COLO829 (cell line): ENCODE measurements at places on chromosomes 7 and 10.
A peak's percentile ranks its signal among the peaks of the same experiment; 100 is the strongest.

GRCh38 chr7:137944168-137944567 lies 57.7 kb downstream of the CREB3L2 start:
- DNase-seq: no peak

GRCh38 chr10:78170026-78170475 lies 136.4 kb downstream of the RPS24 start:
- DNase-seq: no peak

- no peak for DNase-seq
Observed at GRCh38 chr10:76881477-76882220, 756.0 kb downstream of the KCNMA1 start.

DNA sequence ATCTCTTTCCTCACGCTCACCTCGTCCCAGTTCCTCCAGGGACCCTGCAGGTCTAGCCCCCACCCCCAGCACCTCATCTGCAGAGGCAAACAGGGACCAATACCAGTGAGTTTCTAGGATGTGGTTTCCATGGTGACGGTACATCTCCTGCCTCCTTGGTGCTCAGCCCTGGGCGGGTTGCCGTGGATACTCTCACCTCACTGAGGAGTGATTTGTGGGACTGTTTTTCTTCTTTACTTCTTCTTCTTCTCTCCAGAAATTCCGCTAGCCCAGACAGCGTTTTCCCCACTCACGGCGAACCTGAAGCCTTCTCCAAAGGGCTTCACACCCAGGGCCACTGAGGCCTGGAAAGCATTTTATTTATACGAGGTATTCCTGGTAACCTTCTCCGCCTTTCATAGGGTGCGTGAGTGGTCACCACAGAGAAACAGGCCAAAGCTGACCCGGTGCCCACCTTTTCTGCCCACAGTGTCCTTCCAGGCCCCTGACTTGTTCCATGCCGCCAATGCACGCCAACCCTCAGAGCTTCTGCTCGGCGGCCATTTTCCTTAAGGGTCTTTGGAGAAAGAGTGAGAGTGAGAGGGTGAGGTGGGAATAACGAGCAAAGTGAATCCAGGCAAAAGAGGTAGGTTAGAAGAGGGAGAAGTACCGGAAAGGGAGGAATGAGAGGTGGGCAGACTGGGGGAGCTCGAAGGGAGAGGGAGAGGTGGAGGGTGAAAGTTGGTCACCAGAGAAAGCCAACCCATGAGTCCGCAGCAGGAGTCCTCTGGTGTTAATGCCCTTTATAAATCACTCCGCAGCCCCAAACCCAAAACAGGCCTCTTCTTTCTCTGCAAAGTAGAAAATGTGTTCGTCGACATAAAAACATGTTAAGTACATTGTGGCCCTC lies 15.5 kb downstream of the FAM241B start:
- no peak for DNase-seq

DNA sequence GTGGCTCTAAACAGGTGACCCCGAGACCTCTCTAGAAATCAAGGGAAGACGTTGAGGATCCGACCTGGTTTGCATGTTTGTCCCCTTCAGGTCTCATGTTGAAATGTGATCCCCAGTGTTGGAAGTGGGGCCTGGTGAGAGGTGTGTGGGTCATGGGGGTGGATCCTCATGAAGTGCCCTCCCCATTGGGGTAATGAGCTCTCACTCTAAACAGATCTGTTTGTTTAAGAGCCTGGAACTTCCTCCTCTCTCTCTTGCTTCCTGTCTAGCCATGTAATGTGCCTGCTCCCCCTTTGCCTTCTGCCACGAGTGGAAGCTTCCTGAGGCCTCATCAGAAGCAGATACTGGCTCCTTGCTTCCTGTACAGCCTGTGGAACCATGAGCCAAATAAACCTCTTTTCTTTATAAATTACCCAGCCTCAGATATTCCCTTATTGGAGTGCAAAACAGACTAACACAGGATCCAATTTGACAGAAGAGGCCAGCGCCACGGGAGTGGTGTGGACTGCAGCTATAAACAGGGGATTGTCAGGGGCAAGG lies 10.8 kb upstream of the POLM start:
- DNase-seq: no peak

GRCh38 chr7:104553074-104553473 lies 224.7 kb downstream of the LHFPL3 start:
- no peak for DNase-seq

- DNase-seq: peak; percentile 64
Observed at GRCh38 chr10:24642921-24643678, 80.6 kb downstream of the ARHGAP21 start.

GRCh38 chr7:107233981-107234380 lies 65.2 kb downstream of the HBP1 start:
- no peak for DNase-seq

DNA sequence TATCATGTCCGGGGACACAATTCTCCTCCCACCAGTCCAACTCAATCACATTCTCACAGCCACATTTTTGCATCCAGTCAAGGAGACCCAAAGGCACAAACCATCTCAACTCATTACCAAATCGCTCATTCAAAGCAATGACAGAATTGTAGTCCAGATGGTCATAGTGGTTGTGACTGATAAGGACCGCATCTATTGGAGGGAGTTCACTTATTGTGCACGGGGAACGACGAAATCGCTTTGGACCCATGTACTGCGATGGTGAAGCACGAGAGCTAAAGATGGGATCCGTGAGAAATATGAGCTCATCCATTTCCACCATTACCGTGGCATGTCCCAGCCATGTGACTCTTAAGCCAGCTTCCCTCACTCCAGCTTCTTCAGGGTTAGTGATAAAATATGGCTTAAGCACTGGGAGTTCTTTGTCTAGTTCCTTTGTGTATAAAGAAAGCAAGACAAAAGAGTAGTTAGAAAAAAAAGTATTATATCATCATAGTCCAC lies 29.1 kb downstream of the NAPEPLD start:
- no peak for DNase-seq

GRCh38 chr10:37976880-37977203 lies 395 bp upstream of the ZNF25 start:
- no peak for DNase-seq

GRCh38 chr10:92593619-92594588 lies 974 bp downstream of the KIF11 start:
- no peak for DNase-seq

- DNase-seq: no peak
Observed at GRCh38 chr10:128213156-128213555, 86.9 kb upstream of the MKI67 start.

DNA sequence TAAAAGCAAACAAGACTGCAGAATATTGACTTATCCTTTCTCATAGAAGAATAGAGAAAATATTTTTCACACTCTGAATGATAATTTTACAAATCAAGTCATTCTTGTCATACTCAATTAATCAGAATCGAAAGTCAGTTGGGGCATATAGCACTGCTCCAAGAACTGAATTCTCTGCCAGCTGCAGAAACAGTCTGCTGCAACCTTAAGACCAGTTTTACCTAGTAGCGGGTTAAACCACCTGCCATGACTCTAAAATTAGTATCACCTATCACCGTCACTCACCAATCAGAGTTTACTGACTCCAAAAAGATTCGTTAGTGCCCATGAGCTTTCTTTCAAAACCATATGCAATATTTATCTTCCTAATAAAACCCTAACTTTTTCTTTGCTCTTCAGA lies 429.0 kb upstream of the GRM3 start:
- no peak for DNase-seq

- no peak for DNase-seq
Observed at GRCh38 chr7:102859084-102859798, 53.6 kb upstream of the LRRC17 start.

GRCh38 chr7:36175886-36176285 lies 22.8 kb downstream of the EEPD1 start:
- DNase-seq: no peak

- DNase-seq: no peak
Observed at GRCh38 chr7:133859871-133860450, 267.2 kb upstream of the LRGUK start.
